EL (cell line): ENCODE measurements at places on chromosomes 1 and 21.

DNA sequence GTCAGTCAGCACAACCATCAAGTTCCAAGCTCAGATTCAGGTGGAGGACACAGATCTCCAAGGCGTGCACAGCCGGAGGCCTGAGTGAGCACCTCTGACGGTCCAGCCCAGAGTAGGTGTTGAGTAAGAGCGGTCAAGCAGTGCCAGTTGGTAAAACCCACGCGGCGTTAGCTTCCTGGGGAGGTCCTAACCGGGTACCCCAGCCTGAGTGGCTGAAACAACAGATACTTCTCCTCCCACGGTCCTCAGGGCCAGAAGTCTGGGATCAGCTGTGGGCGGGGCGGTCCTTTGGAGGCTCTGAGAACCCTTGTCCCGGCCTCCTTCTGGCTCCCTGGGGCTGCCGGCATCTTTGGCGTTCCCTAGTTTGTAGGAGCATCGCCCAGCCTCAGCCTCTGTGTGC, 94.4 kb downstream of the PRDM16 start:
- no peak for DNase-seq

DNA sequence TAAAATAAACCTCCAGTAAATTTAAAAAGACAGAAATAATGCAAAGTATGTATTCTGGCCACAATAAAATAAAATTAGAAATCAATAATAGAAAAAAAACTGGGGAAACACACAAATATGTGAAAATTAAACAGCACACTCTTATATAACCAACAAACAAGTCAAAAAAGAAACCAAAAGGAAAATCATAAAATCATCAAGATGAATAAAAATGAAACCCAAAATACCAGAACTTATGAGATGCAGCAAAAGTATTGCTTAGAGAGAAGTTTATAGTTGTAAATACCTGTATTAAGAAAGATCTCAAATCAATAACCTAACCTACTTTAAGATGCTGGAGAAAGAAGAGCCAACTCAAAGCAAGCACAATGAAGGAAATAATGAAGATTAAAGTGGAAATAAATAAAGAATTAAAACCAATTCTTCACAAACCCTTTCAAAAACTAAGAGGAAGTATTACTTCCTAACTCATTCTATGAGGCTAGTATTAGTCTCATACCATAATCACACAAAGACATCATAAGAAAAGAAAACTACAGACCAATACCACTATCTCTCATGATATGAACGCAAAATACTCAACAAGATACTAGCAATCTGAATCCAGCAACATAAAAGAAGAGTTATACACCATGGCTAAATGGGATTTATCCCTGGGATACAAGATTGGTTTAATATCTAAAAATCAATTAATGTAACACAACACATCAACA, 6.4 kb upstream of the KRTAP10-3 start:
- DNase-seq: no peak

GRCh38 chr1:8704866-8705506, 112.5 kb downstream of the RERE start:
- DNase-seq: no peak

DNA sequence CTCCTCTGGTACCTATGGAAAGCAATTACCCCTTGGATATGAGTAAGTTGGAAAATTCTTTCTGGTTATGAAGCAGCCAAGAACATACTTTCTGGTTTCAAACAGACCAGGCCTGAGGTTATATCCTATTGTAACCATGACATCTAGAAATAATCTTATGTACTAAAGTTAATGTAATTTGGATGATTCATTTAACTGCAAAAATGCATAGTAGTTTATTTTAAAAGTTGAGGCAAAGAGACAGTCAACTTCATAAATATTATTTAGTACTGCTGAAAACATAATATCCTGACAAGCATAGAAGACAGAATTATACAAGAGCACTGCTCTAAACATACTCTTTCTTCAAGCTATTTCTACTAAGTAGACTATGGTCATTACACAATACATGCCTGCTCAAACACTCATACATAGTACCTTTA, 25.5 kb downstream of the ODF2L start:
- peak; percentile 23 for DNase-seq

DNA sequence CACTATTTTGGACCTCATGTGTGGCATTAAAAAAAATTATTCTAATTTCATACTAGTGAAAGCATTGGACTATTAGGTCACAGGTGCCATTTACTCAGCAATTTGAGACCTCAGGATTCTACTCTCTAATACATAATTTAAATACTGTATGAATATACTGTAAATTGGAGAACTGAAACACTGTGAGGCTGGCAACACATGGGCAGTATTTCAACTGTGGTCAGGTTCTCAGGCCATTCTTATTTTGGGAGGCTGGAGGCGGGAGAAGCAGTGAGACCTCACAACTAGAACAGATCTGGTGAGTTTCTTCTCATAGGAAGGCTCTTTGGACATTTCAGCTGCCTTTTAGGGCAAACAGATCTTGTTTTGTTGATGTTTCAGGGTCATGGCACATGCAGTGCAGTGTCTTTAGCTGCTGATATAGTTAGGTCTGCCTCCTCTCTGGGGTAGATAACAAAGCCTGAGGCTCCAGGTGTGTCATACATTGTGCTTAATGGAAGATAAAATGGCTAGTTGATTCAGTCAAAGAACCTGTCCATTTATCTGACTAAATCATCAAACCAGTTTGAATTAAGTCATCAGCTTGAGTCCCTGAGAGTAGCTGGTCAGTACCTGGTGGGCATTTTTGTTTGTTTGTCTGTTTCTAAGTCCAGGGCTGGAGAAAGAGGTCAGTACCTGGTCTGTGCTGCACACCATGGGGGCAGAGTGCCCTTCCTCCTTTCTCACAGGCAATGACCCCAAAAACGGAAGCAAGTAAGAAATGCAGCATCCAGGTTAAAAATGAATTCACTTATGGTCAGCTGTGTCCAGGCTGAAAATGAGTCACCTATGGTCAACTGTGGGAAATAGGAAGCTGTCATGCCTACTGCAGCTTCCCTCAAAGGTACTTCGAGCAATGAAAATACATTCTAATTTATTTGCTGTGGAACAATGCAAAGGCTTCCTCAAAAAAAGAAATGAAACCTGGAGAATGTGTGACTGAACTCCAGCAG, 216.2 kb downstream of the SDCCAG8 start:
- no peak for DNase-seq

DNA sequence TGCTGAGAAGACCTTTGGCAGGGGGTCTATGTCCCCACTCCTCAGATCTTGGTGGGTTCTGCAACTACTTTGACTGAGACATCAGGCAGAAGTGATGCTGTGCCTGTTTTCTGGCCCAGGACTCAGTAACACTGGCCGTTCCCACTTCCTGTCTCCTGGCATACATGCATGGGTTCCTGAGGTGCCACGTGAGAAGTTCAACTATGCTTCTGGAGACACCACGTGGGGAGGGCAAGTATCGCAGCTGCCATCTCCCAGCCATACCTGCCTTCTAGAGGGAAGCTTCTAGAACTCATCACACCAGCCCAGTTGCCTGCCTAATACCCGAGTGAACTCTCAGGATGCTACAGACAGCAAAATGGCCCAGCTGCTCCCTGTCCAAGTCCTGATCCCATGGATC, 65.8 kb downstream of the TRABD2B start:
- DNase-seq: peak; percentile 30

DNA sequence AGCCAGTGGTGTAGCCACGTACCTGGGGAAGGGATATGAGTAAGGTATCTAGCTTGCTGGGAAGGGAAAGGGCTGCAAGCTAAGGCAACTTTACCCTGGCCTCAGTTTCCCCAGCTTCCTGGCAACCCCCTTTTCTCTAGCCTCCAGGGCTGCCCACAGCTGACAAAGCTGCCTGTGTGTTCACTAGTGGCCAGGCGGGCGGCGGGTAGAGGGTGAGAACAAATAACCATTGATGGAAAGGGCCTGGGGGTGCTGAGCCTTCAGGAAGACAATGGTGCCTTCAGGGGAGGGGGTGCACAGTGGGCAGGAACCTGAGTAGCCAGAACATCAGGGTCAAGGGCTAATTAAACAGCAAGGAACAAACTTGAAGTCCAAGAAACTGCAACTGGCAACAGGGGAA, 6.1 kb downstream of the CERS2 start:
- no peak for DNase-seq

GRCh38 chr1:65216989-65217388, 69.0 kb downstream of the AK4 start:
- no peak for DNase-seq

DNA sequence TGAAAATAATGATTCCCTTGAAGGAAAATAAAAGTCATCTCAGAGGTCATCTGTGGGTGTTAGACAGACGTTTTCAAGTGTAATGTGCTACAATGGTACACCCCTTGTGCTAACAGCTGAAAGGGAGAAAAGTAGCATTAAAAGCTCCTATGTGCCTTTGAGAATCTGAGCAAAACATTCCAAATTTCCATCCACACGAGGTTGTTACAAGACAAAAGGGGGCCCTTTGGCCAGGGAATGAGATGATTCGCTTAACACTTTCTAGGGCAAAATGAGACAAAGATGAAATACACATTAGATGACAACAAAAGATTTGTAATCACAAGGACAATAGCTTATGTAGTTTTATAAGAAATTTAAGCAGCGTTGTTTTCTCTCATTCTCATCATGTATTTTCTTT, 303.6 kb downstream of the LMX1A start:
- DNase-seq: no peak

- DNase-seq: no peak
Measured at GRCh38 chr1:112754116-112754628, 39.0 kb upstream of the PPM1J start.

DNA sequence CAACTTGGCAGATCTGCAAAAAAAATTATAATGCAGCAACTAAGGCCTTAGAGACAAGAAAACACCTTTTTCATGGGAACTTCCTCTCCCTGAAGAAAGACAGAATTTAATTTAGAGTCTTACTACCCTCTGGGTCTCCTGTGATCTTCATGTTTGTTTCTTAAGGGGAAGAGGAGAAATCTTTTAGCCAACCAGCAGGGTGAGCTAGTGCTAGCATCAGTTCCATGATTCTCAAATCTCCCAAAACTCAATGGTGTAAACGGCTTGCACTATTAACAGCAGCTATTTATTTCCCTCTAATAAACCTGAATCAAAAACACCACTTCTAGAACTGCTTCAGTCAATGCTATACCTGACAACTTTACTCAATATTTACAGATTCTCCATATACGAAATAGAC, 3.8 kb downstream of the ZNF644 start:
- DNase-seq: peak; percentile 34

- DNase-seq: no peak
Measured at GRCh38 chr1:229396585-229397206, 37.2 kb downstream of the ACTA1 start.

GRCh38 chr1:111197598-111198284, 2.7 kb downstream of the DENND2D start:
- no peak for DNase-seq

GRCh38 chr1:241485145-241485544, 34.4 kb downstream of the FH start:
- peak; percentile 26 for DNase-seq

- DNase-seq: no peak
Measured at GRCh38 chr1:113439277-113439670, 49.0 kb downstream of the MAGI3 start.

- no peak for DNase-seq
Measured at GRCh38 chr1:93979718-93980319, 70.6 kb upstream of the GCLM start.

GRCh38 chr1:204076891-204077290, 4.0 kb downstream of the SOX13 start:
- peak; percentile 34 for DNase-seq

GRCh38 chr1:39378377-39378776, 113.1 kb upstream of the BMP8A start:
- no peak for DNase-seq

DNA sequence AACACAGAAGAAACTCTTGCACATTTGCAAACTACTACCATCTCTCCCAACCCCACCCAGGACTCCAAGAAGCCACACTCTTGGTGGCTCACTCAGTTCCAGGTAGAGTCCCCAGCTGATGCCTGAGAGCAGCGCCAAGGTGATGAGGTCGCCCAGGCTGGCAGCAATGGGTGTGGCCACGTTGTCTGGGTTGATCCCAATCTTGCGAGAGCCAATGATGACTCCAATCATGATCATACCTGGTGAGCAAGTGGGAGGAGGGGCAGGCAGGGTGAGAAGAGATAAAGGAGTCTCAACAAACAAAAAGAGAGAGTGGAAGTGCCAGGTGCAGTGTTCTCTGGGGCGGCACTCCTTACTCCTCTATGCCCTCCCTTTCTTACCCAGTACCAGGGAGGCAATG, 14.4 kb downstream of the SLC41A1 start:
- no peak for DNase-seq

GRCh38 chr1:150976401-150976821, 1.8 kb upstream of the CERS2 start:
- DNase-seq: no peak

DNA sequence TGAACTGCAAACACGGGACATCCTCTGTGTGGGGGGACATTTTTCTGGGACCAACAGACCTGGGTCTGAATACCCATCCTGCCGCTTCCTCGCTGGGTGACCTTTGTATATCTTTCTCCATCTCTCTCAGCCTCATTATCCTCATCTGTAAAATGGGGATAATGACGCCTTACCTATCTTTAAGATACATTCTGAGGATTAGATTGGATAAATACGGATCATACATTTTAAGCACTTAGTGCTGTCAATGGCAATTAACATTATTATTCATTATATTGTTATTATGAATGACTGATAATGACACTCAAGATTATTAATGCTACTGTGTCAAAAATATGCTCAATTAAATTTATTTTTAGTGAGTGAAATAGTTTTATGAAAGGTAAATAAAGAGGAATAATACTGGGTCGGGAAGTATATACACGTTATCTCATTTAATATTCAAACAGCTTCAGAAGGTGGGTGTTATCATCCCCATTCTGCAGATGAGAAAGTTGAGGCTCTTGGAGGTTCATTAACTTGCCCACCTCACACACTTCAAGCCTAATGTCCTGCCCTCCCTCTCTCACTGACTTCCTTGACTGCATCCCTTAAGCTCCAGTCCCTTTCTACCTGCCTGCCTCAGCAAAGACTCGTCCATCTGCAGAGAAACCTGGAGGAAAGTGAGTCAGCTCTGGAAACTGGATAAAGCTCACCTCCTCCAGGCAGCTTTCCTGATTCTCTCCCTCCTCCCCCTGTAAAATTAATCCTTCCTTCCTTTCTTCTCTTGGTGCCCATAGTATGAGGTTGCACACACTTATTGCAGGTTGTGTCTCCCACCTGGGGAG, 120.7 kb upstream of the JUN start:
- no peak for DNase-seq

DNA sequence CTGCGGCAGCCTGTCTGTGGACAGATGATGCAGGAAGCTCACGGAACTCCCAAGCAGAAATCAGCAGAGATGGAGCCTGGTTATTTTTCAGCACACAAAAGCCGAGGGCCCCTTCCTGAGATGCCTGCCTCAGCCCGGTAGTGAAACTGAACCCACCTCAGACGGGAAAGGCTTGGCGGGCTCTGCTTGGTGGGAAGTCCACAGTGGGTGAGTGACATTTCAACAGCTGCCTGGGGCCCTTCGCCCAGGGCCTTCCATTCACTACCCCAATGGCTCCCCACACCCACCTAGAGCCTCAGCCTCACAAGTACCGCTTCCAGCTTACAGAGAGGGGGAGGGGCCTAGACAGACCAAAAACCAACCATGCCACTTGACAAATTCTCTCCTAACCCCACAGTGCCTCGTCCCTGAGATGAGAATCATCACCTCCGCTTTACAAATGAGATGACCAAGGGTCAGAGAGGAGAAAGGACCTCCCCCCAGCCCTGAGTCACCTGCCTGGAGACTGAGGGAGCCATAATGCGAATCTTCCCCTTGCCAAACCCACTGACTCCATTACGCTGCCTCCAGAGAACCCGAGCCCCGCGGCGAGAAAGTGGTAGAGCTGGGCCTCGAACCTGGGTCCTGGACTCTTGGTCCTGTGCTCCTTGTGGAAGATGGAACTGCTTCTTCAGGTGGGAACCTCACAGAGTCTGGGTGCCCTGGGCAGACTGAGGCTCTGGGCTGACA, 3.4 kb upstream of the ECE1 start:
- no peak for DNase-seq
